Bronchial epithelial cell (primary cell): ENCODE measurements at places on chromosomes 2 and 18. TPM values are rescaled to one million over a fixed set of nuclear protein-coding genes. Genes with fewer than 3 reads are reported as not detected.

DNA sequence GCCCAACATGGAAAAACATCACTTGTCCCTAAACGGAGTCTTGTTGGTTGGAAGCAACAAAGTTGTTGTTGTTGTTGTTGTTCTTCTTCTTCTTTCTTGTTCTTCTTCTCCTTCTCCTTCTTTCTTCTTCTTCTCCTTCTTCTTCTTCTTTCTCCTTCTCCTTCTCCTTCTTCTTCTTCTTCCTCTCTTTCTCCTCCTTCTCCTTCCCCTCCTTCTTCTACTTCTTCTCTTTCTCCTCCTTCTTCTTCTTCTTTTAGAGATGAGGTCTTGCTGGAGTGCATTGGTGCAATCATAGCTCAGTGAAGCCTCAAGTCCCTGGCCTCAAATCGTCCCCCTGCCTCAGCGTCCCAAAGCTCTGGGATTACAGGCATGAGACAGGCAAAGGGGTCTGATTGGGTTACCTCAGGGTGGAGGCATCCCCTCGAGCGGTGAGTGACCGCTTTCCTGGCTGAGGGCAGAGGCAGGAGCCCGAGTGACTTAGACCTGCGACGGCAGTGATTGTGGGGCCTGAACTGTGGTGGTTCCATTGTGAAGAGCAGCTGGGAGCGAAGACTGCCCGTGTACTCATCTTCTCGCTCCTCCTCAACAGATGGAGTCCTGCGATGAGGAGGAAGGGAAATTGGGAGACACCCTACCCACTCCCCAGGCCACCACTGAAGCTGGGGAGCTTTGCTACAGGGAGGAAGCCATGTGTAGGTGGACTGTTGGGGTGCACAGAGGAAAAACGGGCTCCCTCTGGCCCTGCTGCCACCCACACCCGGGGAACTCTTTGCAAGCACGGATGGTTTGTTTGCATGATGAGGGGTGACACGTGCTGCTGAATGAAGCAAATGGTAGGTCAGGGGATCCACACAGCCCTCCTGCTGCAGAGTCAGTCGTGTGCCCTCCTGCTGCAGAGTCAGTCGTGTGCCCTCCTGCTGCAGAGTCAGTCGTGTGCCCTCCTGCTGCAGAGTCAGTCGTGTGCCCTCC is 7.0 kb upstream of the PER2 start:
- no peak for DNase-seq

- no peak for DNase-seq
Measured at GRCh38 chr2:216761133-216761532, 65.8 kb upstream of the IGFBP5 start.

DNA sequence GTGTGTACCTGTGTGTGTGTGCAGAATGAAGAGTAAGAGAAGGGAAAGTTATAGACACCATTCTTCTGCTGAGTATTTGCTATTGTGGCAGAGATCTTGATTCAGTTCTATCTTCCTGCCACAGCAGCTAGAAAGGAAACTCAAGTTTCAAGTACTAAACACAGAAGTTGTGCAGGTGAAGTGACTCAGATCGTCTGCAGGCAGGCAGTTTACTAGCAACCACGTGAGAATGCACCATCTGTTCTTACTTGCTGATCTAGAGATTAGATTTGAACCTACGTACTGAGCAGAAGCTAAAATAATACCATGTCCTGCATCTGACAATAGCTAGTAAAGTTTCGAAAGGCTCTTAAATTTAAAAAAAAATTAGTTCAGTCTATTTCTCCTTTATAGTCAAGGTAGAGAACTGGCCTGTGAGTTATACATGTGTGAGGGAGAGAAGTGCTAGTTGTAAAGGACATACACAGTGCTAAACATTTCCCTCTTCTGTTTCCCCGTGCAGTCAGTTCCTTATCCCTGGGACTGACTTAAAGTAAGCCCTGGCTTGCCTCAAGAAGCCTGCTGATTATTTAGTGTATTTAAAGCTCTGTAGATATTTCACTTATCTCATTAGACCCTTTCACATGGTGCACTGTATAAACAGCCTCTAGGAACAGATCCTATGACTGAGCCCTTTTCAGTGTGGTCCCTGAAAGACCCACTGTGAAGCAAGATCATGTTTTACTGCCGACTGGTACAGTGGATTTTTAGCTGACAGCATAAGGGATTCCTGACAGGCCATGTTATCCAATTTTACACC is 45.0 kb downstream of the SLC38A11 start:
- DNase-seq = peak; percentile 81

- peak; percentile 38 for DNase-seq
Measured at GRCh38 chr2:102839668-102840388, 78.0 kb downstream of the TMEM182 start.

DNA sequence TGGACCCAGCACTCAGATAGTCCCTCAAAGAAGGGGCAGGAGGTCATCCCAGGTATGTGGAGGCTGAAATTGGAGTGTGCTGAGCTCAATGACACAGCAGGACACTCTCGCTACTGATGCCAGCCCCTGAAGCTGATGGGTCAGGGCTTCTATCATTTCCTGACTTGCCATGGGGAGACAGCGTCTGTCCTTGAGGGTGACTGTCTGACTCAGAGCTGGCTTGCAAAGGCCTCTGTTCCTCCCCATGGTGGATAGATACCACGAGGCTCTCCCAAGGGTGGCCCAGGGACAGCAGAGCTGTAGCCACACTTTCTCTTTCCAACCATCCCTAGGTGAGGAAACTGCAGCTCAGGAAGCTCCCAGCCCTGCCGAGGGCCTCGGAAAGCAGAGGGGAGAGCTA is 10.8 kb downstream of the ALPG start:
- DNase-seq = no peak

- peak; percentile 58 for DNase-seq
Measured at GRCh38 chr2:68653538-68653982, 10.2 kb downstream of the PROKR1 start.

DNA sequence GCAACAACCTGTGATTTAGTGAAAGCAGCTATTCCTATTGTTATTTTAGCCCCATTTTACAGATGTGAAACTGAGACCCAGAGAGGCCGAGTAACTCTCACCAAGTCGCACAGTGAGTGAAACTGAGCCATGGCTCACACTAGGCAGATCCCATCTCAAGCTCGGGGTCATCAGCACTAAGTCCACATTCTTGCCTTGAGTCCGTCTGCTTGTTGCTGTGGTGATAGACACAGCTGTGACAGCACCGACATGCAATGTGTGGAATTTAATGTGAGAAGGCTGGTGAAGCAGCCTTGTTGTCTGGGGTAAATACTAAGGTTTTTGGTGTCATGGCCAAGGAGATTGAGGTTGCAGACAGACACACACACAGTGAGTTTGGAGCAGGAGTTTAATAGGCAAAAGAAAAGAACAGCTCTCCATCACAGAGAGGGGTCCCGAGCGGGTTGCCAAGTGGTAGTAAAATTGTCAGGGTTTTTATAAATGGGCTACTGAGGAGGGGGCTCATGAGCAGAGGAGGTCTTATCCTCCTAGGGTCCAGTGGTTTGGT is 40.2 kb upstream of the GMCL1 start:
- no peak for DNase-seq

- DNase-seq = peak; percentile 97
Measured at GRCh38 chr2:133841900-133842299, 273.6 kb upstream of the NCKAP5 start.

GRCh38 chr2:75820693-75821092 is 110.0 kb upstream of the GCFC2 start:
- DNase-seq = no peak

DNA sequence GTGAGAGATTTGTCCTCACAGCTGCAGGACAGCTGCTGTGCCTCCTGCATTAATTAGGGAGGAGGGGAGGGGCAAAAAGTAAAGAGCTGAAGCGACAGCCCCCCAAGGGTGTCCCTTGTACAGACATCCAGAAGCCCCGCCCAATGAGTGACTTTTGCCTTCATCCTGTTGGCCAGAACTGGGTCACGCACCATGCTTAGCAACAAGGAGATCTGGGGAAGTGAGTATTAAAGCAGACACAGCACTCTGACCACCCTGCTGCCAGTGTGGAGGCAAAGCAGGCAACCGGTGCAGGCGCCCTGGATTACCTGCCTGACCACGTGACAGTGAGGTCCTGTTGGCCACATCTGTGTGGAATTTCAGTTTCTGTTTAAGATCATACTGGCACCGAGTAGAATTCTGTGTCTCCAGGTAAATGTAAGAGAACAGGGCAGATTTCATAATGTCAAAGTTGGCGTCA is 21.5 kb upstream of the BIN1 start:
- peak; percentile 55 for DNase-seq

DNA sequence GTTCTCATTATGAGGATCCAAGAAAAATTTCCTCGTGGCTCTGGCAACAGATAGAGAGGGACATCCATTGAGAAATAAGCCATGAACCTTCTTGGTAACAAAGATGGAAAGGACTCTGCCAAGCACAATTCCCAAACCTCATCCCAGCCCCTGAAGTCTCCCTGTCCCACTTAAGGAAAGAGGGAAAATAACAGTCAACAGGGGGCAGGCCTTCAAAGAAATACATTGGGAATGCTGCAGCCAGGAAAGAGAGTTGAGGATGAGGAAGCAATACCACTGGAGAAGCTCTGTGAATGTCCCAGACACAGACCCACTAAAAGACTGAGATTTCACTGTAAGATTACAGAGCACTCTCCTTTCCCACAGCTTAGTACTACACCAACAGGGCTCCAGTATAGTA is 93.2 kb downstream of the CD226 start:
- no peak for DNase-seq

GRCh38 chr2:161136696-161137324 is 23.4 kb upstream of the TANK start:
- DNase-seq = peak; percentile 62

GRCh38 chr2:5736886-5737285 is 44.7 kb downstream of the SOX11 start:
- no peak for DNase-seq

The RAX gene
- total RNA-seq = not detected in 2 replicates

The ST3GAL5 gene
- total RNA-seq = 2.6 and 29.7 TPM in 2 replicates

The IL37 gene
- total RNA-seq = not detected in 2 replicates

The CAB39 gene
- total RNA-seq = 75.3 and 87.4 TPM in 2 replicates

The ZNF385B gene
- not detected in 2 replicates for total RNA-seq

The LRPPRC gene
- 50.4 and 70.3 TPM in 2 replicates for total RNA-seq

The OBSL1 gene
- total RNA-seq = 9.2 and 15.2 TPM in 2 replicates

The RBM43 gene
- total RNA-seq = 0.51 and 0.79 TPM in 2 replicates

The GKN2 gene
- total RNA-seq = not detected in 2 replicates

The KIDINS220 gene
- 45.3 and 58.2 TPM in 2 replicates for total RNA-seq

The OSBPL1A gene
- 22.6 and 23.8 TPM in 2 replicates for total RNA-seq
